HS-5 (cell line): ENCODE measurements at places on chromosomes 4 and X.

GRCh38 chr4:4289597-4289940, 385 bp downstream of the LYAR start:
- no peak for DNase-seq

DNA sequence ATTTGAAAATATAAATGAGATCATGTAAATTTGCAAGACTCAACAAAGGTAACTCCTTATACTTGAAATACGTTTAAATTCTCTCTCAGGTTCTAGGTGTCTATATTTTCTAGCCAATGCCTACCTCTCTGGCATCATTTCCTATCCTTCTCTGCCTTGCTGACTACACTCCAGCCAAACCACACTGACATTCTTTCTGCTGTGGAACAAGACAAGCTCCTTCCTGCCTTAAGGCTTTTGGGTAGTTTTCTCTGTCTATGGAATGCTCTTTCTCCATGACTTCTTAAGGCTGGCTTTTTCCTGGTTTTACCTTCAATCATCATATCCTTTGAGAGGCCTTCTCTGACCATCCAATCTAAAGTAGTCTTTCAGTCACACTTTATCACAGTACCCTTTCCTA, 201.0 kb downstream of the SPRY1 start:
- DNase-seq: no peak

DNA sequence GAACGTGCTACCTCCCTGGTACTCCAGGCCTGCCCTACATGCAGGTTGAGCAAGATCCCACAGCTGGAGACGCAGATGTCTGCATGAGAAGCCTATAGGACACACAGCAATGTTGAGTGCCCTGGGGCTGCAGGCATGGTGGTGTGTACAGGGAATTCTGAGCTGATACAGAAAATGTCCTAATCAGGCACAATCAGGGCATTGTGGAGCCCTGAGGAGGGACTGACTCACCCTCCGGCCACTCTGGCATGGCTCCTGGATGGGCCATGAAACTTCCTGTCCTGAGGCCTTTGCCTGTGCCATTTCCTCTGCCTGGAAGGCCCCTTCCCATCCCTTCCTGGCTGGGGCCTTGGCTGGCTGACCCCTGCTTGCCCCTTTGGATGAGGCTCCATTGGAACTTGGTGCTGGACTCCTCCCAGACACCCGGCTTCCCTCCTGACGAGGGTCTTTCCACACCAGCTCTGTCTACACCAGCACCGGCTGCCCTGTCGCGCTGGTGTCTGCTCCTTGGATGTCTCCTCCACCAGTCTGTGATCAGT, 16.7 kb upstream of the AFAP1 start:
- DNase-seq: no peak

- DNase-seq: no peak
Observed at GRCh38 chrX:152170621-152171020, 32.2 kb upstream of the MAGEA10 start.

DNA sequence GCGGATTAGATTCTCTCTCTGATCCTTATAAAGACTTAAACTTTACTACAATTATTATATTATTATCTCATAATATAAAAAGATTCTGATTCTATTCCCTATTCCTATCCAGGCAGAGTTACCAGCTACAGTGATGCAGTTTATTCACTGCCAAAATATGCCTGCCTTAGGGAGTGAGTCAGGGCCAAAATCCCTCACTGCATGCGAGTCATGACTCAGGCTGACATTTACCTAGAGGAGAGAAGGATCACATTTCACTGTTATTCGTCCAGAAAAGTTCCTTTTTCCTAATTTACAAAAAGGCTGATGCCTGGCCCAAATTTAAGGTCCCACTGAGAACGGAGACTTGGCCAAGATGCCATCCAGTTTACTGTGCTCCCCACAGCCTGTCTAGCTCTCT, 168.5 kb upstream of the LDB2 start:
- DNase-seq: peak; percentile 76

- DNase-seq: no peak
Observed at GRCh38 chrX:150933945-150934350, 35.5 kb upstream of the CD99L2 start.

GRCh38 chr4:155582971-155583437, 83.6 kb upstream of the GUCY1A1 start:
- no peak for DNase-seq

- DNase-seq: no peak
Observed at GRCh38 chr4:157838366-157838765, 334.5 kb downstream of the GASK1B start.

- DNase-seq: no peak
Observed at GRCh38 chrX:40290517-40290916, 192.8 kb upstream of the BCOR start.

GRCh38 chr4:72875138-72875537, 194.4 kb downstream of the COX18 start:
- no peak for DNase-seq

DNA sequence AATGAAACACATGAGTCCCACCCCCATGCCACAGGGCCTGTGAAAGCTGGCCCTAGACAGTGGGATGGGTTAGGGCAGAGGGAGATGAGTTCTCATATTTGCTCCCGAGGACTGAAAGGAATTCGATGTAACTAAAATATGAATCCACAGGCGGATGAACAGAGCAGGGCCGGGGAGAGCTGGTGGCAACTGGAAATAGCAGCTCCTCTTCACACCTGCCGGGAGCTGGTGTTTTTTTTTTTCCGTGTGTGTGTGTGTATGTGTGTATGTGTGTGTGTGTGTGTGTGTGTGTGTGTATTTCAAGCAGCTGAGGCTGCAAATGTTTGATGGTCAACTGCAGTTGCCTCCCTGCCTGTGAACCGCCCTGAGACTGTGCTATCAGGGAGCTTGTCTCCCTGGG, 115.1 kb upstream of the PSAPL1 start:
- DNase-seq: no peak

GRCh38 chrX:107769581-107770317, 5.8 kb downstream of the TSC22D3 start:
- no peak for DNase-seq

DNA sequence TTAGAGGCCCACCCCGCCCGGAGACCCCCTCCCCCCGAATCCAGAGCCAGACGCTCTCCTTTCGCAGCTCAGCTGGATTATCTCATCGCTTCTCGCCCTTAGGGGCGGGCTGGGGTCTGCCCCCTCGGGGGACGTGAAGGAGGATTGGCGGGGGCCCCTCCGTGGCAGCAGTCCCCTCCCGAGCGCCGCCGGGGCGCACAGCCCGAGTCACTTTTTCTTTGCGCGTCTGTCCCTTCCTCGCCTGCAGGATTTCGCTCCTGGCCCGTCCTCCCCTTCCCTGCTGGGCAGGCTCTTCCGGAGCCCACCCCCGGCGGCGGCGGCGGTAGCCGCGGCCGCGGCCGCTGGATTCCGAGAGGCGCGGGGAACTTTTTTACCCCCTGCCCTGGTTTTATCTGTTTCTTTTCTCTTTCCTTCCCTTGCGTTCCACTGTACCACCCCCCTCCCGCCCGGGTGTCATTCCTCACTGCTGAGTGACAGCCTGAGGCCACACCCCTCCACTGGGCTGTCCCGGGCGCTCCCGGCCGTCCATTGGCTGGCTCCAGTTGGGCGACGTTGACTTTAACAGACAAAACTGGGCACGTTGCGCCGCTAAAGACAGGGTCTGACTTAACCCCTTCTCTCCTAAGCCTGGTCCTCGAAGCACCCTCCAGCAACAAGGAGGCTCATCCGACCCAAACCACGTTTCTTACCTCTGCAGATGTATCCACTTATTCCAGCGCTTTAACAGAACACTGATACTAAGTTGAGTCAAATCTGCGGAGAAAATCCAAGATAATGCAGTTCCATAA, 492 bp upstream of the NKX3-2 start:
- peak; percentile 56 for DNase-seq

GRCh38 chr4:122576261-122577188, 44.3 kb downstream of the IL21 start:
- no peak for DNase-seq

DNA sequence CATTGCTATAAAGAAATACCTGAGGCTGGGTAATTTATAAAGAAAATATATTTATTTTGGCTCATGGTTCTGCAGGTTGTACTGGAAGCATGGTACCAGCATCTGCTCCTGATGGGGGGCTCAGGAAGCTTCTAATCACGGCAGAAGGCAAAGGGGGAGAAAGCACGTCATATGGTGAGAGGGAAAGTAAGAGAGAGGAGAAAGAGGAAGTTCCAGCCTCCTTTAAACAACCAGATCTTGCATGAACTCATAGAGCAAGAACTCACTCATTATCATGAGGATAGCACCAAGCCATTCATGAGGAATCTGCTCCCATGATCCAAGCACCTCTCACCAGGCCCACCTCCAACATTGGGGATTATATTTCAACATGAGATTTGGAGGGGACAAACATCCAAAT, 125.0 kb upstream of the GRPR start:
- no peak for DNase-seq

- no peak for DNase-seq
Observed at GRCh38 chr4:118954246-118954645, 65.6 kb downstream of the SYNPO2 start.

DNA sequence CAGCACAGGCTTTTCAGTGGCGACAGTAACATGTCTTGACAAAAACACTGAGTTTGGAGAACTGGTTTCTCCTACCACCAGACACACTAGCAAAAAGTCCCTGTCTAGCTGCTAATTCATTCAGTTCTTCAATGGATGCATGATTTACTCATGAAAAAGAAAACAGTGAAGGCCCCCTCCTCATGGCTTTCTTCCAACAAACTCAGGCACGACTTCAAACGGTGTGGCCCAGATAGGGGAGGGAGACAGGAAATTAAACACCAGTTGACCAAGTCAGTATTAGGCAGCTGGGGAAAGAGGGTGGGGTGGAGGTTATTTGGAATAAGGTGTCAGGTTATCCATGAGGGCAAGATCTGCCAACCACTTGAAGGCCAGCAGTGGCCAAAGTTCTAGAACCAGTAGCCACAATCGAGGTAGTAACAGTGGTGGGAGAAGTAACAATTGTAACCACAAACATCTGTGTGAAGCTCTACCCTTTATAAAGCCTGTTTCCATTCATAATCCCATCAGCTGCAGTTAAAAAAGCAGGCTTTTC, 60.2 kb downstream of the SEPSECS start:
- no peak for DNase-seq

DNA sequence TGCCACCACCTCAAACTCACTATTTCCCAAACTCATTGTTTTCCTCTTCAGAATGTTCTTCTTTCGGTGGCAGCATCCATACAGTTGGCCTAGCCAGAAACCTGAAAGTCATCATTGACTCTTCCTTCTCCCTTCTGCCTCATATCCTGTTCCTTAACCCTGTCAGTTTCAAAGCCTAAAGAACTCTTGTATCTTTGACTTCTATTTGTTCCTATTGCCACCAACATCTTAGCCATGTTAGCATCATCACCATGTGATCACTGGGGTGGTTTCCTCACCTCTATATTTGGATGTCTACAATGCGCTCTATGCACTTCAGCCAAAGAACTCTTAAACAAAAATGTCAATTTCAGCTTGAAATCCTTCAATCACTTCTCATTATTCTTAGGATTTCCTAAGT, 29.0 kb downstream of the DDX60L start:
- DNase-seq: no peak

GRCh38 chr4:147799986-147800555, 68.2 kb downstream of the ARHGAP10 start:
- no peak for DNase-seq

DNA sequence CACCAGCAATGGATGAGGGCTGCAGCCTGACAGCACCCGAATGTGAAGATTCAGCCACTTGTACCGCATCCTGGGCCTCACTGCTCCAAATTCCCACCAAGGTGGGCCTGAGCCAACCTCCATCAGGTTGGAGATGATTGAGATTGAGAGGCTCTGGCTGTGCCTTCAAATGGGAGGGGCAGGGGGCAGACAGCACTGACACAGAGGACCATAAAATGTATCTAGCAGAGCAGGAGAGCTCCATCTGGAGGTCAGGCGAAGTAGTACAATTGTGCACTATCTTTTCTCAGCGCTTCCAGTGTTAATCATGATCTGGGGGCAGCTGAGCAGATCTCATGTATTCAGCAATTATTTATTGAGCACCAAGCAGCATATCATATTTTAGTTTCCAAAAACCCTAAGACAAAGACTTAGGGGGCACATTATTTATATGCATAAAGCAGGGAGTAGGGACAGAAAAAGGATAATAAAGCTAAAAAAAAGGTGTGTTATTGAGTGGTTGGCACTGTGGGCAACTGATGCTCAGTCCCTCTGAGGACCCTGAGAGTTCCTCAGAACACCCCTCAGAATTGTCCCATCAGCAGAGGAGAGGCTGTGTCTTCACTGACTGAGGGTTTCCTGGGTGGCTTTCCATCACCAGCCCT, 31.6 kb upstream of the C1QTNF7 start:
- DNase-seq: no peak

GRCh38 chr4:26141911-26142638, 178.7 kb upstream of the RBPJ start:
- DNase-seq: peak; percentile 13

DNA sequence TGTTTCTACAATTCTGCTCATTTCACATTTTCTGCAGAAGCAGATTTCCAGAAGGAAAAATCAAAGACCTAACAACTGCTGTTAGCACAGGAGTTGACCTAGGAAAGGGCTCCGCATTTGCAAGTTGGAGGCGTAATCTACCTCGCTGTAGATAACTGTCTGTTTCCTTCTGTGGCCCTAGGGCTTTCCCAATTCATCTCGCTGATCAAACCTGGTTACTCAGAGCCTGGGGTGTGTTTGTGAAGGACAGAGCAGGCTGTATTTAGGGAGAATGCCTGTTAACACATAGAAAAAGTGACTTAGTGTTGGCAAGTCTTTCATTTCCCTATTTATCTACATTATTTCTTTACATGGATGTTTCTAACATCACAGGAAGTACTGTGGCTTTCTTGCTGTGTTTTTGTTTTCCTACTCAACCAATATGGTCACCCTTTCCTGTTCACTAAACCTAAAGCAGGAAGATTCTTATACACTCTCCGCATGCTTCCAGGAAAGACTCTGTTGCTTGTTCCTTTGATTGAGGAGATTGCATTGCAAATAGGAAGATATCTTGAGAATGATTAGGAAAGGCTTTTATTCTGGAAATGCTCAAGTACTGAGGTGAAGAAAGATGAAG, 40.5 kb downstream of the AGA start:
- DNase-seq: no peak

- DNase-seq: peak; percentile 20
Observed at GRCh38 chr4:87679449-87680169, 29.5 kb downstream of the DMP1 start.

- DNase-seq: no peak
Observed at GRCh38 chrX:105876658-105877057, 54.3 kb downstream of the NRK start.

DNA sequence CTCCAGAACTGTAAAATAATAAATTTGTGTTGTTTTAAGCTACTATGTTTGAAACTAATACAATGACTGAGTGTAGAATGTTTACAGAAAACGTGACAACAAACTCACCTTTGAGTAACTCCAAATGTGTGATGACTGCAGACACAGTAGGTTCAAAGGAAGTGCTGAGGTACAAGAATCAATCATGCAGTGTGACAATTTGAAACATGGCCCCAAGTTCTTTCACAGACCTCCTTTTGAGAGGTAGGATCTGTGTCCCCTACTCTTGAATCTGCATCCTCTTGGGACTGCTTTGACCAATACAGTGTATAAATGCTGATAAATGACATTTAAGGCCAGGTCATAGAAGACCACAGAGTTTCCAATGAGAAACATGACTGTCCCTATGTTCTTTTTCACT, 667.7 kb upstream of the DIPK2B start:
- no peak for DNase-seq
